Activated CD4-positive, alpha-beta T cell treated with anti-CD3 and anti-CD28 coated beads, Interleukin-2, Interleukin-6, amounts not matched to agents 100 ng/mL and 50 ng/mL, durations not matched to agents 16 hours and 8 hours (primary cell): ENCODE measurements at places on chromosomes 3 and 15.

DNA sequence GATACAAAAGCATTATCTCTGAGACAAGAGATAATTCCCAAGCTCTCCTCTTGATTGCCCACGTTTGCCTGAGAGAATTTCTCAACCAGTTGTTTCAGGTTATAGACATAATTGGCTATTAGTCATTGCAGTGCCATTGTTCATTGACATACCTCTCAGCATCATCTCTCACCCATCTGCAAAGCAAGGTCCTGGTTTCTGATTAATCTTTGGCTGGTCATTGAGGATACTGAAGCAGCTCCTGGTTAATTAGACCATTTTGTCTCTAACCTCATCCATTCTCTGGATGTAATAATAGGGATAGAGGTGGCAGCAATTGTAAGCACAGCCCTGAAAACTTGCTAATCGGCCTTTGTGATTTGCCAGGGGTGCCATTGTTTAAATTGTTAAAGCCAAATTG, 104.2 kb downstream of the CNTN6 start:
- DNase-seq = no peak

- DNase-seq = no peak
Measured at GRCh38 chr3:126152458-126152857, 27.9 kb downstream of the ALDH1L1 start.

- DNase-seq = no peak
Measured at GRCh38 chr3:126270145-126270811, 86.9 kb downstream of the KLF15 start.

DNA sequence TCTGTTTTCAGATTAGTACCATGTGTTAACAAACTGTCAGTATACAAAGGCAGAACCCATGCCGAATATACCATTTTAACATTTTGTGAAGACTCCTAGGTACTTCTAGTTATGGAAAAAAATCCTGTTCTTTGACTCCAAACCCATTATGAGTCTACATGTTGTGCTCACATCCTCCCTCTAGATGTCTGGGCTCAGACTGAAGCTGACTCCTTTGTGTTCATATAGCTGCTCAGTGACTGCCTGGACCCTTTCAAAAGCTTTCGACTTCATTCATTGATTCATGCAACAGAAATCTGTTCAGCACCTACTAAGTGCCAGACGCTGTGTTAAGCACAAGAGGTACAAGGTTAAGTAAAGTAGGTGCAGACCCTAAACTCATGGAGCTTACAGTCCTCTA, 60.5 kb downstream of the MEGF11 start:
- no peak for DNase-seq
